Hepatocyte (in vitro differentiated cells): ENCODE measurements at places on chromosomes 16 and 17.
A peak's percentile ranks its signal among the peaks of the same experiment; 100 is the strongest.

DNA sequence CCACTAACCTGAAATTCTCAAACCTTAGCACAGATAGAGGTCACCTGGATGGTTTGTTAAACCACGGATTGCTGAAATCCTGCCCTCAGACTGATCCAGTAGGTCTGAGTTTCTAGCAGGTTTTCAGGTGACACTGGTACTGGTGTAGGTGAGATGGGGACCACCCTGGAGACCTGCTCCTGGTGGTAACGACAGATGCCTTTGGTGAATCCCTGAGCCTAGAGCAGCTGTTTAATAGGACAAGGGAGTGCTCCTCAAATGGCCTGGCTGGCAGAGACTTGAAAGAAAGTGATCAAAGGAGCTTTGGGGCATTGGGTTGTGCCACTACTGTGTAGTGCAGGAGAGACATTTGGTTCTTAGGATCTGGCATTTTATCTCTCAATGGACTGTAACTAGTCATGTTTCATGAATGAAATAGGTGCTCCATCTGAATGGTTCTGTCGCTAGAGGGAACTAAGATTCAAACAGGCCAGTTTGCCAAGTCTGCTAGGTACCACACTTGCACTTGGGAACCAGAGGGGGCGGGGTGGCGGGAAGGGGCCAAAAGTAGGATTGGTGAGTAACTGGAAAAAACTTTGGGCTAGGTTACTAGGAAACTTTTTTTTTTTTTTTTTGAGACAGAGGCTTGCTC, 2.9 kb upstream of the IFI35 start:
- no peak for DNase-seq

DNA sequence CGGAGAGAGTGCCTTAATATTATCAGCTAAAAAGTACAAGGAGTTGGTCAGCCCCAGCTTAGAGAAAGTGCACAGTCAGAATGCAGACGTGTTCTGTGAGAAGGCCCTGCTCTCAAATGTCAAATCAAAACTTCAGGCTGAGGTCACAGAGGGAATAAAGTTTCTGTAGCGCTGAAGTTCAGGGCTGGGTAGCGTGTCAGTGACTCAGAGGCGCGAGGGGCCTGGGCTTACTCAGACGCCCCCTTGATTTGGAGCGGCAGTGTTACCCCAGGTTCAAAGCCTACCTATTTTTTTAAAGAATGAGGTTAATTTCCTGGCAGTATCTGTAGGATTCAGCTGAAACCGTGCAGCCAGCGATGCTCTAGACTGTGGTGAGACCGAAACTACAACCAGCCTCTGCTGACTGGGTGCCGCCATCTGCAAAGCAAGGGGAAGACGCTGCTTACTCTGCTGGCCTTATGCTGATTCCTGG, 4.8 kb downstream of the CIAO3 start:
- no peak for DNase-seq

GRCh38 chr16:29705030-29705429, 26.1 kb downstream of the QPRT start:
- DNase-seq: no peak

DNA sequence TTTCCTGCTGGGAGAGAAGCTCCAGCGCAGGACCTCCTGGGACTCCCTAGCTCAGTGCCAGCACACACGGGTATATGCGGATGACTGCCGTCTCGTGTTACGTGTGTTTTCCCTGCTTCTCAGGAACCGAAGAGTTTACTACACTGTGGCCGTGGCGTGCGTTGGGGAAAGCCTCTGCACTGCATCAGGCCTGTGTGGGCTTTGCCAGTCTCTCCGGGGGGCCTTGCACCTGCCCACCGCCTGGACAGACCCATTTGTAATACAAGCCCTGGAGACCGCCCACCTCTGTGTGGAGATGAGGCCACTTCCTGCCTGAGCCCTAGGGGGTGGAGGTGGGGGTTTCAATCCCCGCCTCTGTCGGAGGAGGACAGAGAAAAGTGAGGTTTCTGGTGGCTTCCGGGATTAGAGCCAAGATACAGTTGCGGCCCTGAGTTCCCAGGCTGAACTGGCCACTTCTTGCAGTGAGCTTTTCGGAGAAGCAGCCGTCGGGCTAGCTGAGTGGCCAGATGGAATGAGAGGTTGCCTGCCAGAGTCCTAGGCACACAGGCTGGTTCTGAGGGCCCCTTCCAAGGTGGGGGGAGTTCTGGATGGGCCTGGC, 43.4 kb upstream of the GSE1 start:
- DNase-seq: no peak

DNA sequence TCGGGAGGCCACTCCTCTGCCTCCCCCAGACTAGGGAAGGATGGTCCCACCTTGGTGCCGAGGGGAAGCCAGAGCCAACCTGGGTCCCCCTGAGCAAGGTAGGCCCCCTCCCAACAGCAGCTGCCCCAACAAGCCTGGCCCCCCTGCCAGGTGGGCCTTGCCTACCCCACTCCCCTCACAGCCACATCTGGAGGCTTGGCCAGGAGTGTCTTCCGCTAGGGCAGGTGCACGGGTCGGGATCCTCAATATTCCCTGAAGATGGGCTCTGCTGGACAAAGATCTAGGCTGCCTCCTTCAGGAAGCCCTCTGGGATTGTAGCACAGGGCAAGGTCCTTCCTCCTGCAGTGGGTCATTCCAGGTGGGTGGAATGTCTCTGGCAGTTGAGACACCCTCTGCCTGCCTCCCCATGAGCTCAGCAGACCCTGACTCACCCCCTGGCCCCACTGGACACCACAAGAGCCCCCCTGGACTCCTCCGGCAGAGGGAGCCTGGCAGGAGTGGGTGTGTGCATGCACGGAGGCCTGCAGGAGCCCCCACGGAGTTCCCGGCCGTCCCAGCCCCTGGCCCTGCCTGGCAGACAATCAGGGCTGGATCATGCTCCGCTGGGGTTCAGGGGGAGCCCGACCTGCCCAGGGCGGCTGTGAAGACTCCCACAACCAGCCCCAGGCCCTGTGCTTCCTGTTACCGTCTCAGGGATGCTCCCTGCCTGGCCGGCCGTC, 435 bp downstream of the C1QTNF8 start:
- no peak for DNase-seq

DNA sequence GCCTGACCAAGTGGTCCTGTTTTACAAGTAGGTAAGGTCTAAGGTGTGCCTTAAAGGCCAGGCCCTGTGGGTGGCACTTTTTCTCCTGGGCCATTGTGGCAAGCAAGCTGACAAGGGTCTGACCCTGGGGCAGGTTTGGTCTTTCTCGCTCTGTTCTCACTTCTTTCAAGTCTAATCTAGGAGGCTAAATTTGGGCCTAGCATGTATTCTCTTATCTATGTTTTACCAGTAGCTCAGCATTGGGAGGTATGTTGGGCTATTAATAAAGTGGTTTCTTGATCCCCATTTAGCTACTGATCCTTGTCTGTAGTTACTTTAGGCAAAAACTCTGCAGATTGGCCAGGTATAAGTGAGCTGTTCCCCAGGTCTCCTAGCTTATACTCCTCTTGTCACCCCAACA, 77.7 kb downstream of the DNAH3 start:
- no peak for DNase-seq

GRCh38 chr17:36142235-36142634, 34.2 kb downstream of the TBC1D3B start:
- DNase-seq: no peak

GRCh38 chr16:88619859-88620815, 18.2 kb upstream of the IL17C start:
- no peak for DNase-seq

DNA sequence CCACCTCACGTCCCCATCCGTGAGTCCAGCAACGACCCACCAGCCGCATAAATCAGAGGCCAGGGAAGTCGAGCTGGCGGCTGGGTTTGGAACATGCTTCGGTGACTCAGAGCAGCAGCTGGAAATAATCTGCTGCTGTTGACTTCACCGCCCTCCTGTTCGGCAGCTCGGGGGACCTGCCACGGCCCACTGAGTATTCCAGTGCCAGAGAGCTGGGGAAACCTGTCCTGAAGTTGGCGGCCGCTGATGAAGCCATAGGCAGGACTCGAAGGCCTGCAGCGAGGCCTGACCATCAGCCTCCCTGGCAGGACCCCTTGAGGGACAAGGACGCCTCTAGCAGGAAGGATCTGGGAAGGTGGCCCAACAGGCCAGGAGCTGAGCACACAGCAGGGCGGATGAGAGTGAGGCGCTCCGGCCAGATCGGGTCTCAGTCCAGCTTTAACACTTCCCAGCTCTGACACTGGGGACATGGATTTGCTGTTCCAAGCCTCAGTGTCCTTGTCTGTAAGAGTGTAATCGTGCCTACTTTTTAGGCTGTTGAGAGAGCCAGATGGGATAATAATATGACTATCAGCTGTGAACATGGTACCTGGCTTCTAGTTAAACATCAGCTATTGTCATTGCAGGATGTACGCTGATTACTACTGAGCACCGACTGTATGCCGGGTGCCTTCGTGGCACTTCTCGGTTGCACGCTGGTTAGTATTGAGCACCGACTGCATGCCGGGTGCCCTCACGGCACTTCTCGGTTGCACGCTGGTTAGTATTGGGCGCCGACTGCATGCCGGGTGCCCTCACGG, 50.4 kb upstream of the CIBAR2 start:
- peak; percentile 69 for DNase-seq
